Activated naive CD4-positive, alpha-beta T cell (primary cell): ENCODE measurements at places on chromosomes 11 and 22.

DNA sequence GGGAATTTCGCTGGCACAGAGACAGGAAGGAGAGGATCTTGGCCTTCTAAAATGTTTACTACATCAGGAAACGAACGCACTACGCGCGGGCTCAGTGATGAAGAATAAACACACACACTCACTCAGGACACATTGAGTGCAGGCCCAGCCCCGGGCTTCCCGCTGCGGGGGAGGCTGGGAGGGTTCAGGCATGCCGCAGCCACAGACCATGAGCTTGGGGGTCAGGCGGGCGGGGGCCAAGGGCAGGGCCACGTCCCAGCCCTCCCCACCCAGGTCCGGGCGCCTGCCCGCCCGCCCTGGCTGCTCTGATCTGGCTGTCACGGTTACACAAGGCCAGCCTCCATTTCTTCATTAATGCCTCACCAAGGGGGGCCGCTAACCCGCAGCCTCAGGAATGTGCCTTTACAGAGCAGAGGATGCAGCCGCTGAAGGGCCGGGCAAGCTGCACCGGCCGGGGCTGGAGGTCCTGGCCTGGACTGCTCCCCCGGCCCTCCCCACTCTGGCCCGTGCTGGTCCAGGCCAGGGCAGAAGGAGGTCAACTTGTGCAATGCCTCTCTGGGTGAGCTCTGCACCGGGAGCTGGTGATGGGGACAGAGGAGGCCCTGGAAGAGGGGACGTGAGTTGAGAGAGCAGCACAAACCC lies 41.7 kb downstream of the IGF2 start:
- DNase-seq, result no peak

DNA sequence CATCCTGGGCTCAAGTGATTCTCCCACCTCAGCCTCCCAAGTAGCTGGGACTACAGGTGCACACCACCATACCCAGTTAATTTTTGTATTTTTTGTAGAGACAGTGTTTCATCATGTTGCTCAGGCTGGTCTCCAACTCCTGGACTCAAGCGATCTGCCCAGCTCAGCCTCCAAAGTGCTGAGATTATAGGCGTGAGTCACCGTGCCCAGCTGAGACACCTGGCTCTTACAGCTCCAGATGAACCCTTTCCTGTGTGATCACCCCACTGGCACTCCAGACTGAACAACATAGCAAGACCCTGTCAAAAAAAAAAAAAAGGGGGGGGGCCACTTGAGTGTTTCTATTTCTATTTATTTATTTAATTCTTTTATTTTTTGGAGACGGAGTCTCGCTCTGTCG lies 1.0 kb upstream of the ADSL start:
- no peak for DNase-seq

DNA sequence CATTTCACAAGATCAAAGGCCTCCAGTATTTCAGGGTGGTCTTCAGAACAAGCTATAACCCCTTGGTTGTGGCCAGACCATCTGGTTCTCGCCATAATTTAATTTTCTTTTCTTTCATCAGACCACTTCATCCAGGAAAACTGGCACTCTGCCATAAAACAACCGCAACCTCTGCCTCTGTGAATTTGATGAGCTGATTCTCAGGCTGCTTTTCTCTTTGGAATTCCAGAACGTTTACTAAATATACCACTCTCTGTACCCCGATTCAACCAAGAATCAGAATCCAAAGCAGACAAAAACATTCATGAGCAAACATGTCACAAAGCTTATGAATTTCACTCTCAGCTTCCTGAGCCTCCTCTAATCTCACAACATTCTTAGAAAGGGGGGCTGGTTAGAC lies 331.8 kb upstream of the SYN3 start:
- DNase-seq, result no peak

DNA sequence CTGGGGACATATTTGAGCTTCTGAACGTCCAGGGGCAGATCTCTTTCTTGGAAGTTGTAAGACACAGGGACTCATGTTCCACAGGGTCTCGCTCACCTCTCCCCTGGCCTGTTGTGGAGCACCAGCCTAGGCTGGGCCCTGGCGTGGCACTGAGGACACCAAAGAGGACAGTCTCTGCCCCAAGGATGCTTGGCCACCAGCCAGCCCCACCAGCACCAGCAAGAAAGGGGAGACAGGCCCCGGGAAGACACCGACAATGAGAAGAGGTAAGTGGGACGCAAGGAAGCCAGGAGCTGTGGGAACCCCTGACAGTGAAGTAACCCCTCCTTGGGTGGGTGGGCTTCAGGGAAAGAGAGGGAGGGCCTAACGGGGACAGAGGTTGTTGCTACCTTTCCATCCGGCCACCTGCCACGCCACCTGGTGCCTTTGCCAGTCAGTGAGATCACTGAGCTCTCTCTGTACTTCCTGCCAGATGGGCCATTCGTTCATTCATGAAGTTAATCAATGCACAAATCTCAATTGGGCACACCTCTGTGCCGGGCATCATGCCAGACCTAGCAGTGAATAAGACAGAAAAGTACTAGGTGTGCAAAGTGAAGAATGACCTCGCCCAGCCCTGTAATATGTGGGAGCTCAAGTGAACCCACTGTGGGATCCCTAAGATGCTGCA lies 11.1 kb downstream of the APOL5 start:
- DNase-seq, result no peak

- no peak for DNase-seq
Measured at GRCh38 chr22:44890416-44891292, 119.2 kb downstream of the PHF21B start.

GRCh38 chr11:75100314-75100713 lies 3.6 kb upstream of the OR2AT4 start:
- no peak for DNase-seq

DNA sequence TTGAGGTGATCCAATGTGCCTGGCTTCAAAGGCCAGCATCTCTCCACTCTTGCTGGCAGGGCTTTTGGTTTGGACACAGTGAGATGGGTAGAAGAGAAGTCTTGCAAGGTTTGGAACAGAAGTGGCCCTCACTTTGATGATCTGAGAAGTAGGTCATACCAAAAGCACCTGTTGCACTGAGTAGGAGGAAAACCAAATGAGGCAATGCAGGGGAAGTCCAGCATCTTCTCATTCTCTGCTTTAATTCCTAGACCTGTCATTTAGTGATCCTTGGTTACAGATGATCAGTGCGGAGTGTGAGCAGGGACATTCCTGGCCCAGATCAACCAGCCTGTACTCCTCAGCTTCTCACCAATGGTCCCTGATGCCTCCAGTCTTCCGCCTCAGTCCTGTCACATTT lies 990.5 kb downstream of the OPCML start:
- DNase-seq, result no peak

GRCh38 chr11:210122-210802 lies 2.8 kb downstream of the RIC8A start:
- DNase-seq, result no peak

DNA sequence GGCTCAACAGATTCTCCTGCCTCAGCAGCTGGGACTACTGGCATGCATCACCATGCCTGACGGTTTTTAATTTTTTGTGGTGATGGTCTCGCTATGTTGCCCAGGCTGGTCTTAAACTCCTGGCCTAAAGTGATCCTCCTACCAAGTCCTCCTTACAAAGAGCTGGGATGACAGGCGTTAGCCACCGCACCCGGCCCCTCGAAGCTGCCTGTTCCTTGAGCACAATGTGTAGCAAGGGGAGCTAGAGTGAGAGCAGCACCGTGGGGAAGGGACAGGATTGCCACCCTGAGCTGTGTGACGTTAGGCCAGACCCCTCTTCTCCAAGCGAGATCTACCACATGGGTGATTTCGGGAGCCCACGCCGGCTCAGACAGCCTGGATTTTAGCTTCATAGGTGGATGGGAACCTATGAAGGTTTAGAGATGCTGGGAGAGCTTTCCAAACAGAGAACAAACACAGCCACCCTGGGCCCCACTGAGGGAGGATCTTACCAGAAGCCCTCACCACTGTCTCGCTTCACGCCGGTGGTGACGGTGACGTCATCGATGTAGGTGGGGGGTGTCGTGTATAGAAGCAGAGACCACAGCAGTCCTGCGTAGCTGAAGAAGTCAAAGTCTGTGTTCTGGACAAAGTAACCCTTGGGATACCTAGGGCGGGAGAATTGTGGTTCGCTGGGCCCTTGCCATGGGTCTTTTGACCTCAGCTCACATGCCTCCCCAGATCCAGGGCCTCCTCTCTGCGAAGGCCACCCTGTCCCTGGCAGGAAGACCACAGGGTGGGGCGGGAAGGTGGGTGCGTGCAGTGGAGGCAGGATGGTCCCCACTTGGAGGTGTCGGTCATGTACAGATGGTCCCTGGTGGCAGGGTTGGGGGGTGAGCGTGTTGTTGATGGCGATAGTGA lies 23.1 kb downstream of the RGL4 start:
- no peak for DNase-seq

DNA sequence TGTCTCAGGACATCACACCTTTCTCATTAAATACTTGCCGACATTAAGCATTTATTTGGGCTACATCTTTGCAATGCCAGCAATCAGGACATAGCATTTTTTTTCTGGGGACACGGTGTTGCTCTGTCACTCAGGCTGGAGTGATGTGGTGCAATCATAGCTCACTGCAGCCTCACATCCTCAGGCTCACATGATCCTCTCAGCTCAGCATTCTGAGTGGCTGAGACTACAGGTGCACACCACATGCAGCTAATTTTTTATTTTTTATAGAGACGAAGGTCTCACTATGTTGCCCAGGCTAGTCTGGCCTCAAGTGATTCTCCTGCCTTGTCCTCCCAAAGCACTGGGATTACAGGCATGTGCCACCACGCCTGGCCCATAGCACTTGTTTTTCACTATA lies 21.6 kb downstream of the OR9G1 start:
- DNase-seq, result no peak

GRCh38 chr11:7435176-7435575 lies 50.1 kb upstream of the OLFML1 start:
- DNase-seq, result no peak

- no peak for DNase-seq
Measured at GRCh38 chr11:2740275-2740940, 40.6 kb upstream of the KCNQ1OT1 start.

- DNase-seq, result no peak
Measured at GRCh38 chr11:36450110-36450572, 59.9 kb downstream of the TRAF6 start.

- no peak for DNase-seq
Measured at GRCh38 chr22:23182309-23183060, 2.2 kb downstream of the BCR start.

- no peak for DNase-seq
Measured at GRCh38 chr11:65640483-65641296, 2.8 kb downstream of the SIPA1 start.

DNA sequence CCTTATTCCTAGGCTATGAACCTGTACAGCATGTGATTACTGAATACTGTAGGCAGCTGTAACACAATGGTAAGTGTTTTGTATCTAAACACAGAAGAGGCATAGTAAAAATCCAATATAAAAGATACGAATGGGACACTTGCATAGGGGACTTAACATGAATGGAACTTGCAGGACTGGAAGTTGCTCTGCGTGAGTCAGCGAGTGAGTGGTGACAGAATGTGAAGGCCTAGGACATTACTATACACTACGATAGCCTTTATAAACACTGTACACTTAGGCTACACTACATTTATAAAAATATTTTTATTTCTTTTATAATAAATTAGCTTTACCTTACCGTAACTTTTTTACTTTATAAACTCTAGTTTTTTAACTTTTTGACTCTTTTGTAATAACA lies 81.1 kb downstream of the PGR start:
- no peak for DNase-seq

DNA sequence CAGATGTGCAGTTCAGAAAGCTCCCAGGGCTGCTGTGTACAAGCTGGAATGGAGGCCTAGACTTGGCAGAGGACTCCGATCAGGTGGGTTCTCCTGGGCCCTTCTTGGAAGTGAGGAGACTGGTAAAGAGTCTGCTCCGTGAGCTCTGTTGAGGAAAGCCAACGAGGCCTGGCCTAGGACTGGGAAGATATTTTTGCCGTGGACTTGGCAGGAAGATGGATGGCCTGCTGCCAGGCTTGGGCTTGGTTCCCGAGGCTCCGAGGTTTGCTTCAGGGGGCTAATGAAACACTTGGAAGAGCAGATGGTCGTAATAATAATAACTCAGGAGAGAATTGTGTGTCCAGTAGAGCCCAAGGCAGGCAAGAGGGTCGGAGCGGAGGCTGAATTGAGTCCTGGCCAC lies 3.9 kb downstream of the GALR3 start:
- no peak for DNase-seq

- no peak for DNase-seq
Measured at GRCh38 chr11:36123336-36124101, 165.7 kb downstream of the COMMD9 start.

DNA sequence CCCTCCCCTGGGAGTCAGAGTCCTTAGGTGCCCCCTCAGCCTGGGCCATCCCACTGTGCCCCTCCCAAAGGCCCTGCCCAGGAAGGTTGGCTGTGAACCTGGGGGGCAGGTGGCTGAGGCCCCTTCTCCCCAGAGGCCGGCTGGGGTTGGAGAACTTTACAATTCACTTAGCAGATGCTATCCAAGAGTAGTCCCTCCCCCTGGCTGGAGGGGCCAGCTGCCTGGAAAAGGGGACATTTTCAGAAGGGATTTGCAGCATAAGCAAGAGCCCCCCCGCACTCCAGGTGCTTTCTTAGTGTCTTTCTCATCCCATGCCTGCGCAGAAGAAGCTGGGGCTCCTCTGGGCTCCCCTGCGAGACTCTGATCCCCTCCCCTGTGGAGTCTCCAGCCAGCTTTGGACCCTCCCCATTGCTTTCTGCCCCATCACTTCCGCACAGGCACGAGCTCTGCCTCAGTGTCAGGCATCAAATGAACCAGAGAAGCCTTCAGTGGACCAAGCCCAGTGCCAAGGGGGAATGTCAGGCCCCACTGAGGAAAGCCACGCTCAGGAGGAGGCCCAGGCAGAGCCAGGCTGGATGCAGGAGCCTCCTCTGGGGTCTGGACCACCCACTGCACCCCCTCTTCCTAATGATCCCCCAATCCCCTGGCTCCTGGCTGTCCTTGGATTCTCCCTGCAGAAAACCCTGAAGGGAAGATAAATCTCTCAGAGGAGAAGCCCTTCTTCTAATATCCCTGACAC lies 3.7 kb downstream of the SSTR3 start:
- no peak for DNase-seq
